ENCODE measurements at places on chromosomes 6 and 20.

DNA sequence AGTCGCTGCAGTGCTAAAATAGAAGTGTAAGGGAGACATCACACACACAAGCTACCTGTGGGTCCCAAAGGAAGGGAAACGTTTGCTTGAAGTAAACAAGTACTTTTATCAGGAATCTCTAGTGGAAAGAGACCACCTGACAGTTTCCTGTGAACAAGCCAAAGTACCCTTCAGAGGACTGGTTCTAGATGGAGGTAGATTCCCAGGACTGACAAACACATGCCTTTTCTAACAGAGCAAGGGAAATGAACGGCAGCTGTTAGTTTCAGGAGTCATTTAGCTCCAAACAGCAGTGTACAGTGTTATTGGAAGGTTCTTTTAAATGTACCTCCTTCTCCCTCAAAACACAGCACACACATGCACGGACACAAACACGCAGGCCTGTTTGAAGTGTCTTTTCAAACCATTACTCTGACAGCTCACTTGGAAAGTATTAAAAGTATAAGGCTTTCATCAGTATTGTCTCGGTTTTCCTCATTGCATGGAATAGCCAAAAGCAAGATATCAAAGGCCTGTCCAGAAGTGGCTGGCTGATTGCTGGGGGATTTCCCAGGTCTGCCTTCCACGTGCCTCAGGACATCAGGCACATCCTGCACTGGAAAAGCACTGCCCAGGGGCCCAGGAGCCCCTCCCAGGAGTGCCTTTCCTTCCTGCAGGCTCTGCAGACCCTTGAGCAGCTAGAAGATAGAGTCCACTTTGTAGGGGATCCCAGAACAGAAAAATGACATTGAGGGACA, 393.2 kb upstream of the SOX4 start:
- DNase-seq = no peak

DNA sequence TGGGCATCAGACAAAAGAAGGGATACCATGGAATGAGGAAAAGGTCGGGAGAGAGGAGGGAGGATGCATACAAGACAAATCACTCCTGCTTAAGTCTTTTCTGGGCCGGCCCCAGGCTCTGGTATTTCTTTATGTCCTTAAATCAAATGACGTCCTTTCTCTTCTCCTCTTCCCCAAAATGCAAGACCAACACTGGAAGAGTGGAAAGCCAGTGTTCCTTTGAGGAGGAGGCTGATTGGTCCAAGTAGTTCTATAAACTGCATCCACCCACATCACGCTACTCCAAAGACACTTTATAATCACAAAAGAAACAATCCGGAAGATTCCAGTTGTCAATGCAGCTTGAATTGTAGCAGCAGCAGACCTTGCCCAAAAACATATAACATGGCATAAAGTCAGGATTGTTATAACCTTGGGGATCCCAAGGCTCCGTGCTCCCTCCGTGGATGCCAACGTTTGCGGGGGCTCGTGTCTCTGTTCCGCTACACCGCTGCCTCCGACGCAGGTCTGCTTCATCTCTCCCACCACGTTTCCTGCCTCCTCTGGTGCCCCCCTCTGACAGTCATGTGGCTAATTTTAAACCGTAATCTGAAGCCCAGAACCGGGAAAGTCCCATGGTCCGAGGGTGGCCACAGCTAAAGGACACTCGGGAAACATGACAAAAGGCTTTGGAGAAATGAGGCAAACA, 47.1 kb downstream of the MCUR1 start:
- DNase-seq = no peak

DNA sequence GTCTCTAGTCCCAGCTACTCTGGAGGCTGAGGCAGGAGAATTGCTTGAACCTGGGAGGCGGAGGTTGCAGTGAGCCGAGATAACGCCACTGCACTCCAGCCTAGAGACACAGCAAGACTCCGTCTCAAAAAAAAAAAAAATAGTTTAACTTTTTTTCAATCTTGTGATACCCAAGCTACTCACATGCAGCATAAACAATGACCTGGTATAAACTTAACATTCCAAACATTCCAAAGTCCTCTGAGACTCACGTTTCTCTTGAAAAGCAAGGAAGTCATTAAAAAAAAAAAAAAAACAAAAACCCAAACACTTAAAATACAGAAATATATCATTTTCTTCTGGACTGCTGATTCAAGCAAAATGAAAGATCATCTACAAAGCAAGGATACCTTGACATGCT, 14.3 kb downstream of the CRNKL1 start:
- peak; percentile 52 for DNase-seq

DNA sequence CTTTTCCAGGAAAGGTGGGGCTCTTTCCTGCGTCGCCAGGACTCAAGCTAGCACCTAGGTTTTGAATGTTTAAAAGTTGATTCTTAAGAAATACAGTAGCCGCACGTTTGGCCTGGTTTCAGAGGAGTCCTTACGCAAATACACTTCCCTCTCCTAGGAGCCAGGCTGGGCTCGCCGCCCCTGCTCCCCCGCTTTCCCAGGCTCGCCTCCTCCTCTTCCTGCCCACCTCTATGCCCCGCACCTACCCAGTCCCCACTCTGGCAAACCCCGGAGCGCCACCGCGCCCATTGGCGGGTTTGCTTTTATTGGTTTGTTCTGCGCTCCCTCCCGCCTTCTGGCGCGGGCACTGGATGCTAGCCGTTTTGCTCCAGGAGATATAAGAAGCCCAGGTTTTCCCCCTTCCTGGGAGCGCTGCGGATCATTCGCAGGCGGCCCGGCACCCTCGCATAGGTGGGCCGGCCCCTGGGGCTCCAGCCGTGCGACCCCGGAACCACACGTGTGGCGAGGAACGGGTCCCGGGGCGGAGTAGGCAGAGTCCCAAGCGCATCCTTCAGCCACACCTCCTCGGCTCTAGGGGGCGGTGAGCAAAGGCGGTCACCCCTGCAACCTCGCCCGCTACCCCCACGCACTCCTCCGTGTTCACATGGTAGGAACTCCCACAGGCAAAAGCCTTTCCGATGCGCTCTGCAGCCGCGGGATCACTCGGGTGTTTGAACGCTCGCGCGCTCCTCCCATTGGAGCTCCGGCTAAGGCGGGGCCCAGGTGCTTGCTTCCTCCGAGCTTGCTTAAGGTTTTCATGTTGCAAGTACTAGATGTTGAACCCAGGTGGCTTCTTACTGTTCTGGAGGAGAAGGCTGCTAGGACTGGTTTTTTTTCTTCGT, 119.0 kb downstream of the RTN4IP1 start:
- no peak for DNase-seq

DNA sequence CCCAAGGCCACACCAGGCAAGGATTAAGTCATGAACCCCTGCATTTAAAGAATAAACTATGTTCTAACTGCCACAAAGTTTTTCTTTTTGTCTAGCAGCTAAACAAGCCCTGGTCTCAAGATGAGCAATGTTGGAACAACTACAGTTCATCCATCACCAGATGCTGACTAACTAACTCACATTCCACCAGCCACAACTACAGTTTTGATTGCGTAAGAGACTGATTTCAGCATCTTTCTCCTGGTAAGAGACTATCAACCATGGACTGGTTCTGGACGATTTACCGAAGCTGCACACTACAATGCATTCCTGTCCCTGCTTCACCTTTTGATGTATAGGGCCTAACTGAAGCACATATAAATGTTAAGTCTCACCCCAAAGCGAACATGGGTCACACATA, 43.0 kb downstream of the F13A1 start:
- DNase-seq = no peak

DNA sequence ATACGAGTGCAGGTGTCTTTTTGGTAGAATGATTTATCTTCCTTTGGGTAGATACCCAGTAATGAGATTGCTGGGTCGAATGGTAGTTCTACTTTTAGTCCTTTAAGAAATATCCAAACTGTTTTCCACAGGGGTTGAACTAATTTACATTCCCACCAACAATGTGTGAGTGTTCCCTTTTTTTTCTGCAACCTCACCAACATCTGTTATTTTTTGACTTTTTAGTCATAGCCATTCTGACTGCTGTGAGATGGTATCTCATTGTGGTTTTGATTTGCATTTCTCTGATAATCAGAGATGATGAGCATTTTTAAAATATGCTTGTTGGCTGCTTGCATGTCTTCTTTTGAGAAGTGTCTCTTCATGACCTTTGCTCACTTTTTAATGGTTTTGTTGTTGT, 1.9 kb upstream of the ZNF831 start:
- DNase-seq = no peak

- DNase-seq = no peak
These were observed 516 bp upstream of the IRF4 start for GRCh38 chr6:390914-391558.

DNA sequence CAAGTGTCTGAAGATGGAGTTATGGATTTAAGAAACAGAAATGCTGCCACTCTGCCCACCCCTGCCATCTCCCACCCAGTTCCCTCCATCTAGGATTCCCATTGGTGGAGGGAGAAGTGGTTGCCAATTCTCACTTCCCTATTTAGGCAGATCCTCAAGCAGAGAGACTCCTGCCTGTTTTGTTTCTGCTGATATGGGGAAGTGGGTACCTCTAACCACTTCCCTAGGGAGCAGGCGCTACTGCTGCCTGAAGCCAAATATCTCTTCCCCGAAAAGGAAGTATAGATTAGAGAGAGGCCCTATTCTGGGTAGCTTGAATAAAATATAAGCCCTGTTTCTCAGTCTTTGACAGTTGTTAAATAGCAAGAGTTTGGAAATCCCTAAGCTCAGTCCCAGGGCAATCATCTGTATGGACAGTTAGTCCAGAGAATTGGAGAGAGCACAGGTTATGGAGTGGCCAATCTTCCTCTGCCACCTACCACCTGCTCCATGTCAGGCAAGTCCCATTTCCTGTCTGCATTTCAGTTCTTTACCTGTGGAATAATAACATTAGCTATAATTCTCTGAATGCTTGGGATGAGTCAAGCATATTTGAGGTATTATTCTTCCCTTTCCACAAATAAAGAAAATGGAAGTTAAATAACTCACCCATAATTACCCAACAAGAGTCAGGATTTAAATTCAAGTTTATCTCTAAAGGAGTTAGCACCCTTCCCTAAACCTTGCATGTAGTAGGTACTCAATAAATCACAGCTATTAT, 2.6 kb upstream of the ADGB start:
- no peak for DNase-seq

- no peak for DNase-seq
These were observed 47.4 kb upstream of the FOXC1 start for GRCh38 chr6:1562171-1562955.

GRCh38 chr20:41249411-41250281, 67.9 kb downstream of the ZHX3 start:
- DNase-seq = no peak

GRCh38 chr6:45965792-45966191, 49.9 kb downstream of the CLIC5 start:
- peak; percentile 61 for DNase-seq

Data from retinal pigment epithelial cell (primary cell).